ENCODE measurements at places on chromosomes 7 and 10. TPM values are rescaled to one million over a fixed set of nuclear protein-coding genes. Genes with fewer than 3 reads are reported as not detected.

GRCh38 chr7:98334081-98334480, 52.6 kb downstream of the BRI3 start:
- DNase-seq: no peak

DNA sequence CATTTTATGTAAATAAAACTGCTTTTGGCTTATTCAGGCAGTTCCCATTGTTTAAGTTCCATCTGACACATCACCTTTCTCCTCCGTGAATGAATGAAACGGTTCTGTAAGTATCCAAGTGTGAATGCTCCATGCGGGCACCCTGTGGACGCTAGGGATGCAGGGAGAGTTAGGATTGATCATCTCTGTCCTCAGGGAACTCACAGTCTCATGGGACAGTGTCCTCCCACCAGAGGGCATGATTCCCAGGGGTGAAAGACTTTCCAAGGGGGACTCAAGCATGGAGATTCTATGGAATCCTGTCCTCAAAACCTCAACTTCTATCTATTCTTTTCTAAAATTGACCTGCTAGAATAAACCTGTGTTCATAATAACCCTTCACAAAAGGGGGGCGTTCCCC, 98.8 kb downstream of the HECW1 start:
- no peak for DNase-seq

DNA sequence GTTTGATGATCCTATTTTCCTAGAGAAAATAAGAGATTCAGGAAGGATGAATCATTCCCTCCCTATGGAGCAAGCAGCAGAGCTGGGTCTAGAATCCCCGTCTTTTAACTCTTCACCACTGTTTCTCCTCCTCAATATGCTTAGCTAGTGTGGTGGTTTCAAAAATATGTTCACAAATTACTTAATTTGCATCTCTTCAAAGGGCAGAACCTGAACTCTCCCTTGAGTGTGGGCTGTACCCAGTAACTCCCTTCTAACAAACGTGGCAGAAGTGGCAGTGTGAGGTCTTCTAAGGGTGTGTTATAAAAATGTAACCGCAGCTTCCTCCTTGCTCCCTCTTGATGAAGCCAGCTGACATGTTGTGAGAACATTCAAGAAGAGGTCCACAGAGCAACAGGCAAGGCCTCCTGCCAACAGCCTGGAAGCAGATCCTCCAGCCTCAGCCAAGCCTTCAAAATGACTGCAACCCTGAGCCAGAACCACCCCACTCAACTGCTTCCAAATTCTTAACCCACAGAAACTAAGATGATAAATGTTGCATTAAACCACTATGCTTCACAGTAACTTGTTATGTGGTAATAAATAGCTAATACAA, 36.6 kb downstream of the SRPK2 start:
- DNase-seq: no peak

DNA sequence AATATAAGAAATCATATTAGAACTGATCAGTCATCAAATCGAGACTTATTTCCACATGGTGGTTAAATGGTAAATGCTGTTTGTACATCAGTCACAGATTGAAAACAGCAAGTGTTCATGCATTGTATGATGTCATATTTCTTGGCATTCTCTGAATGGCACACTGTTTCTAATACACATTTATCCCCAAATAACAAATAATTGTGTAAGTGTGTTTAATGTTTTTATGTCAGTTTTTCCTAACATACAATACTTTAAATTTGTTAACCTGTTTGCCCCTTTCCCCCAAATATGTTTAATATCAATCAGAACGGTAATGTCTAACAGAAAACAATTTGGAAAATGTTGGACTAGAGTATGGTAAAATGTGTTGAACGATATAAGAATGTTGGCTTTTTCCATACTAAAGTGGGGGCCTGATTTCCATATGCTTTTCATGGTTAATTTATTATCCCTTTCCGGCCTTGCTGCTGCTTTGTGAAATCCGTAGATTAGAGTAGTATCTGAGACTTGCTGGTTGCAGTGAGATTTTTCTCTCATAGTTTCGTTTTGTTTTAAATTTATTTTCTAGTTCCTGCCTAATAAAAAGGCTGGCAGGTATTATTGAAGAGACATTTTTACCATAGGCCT, 23.7 kb downstream of the RAB18 start:
- DNase-seq: no peak

GRCh38 chr7:107652642-107653041, 8.0 kb upstream of the SLC26A4 start:
- no peak for DNase-seq

DNA sequence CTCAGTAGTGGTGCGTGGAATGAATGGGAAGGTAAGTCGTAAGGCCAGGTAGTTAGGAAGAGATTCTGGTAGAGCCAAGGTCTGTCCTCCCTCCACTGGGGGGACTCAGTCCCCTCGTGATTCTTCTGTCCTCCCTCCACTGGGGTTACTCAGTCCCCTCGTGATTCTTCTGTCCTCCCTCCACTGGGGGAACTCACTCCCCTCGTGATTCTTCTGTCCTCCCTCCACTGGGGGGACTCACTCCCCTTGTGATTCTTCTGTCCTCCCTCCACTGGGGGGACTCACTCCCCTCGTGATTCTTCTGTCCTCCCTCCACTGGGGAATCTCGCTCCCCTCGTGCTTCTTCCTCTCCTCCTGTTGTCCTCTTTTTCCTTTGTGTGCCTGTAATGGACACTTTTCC, 125.1 kb downstream of the CELF2 start:
- DNase-seq: no peak

GRCh38 chr10:61796785-61797184, 104.7 kb upstream of the ARID5B start:
- DNase-seq: no peak

GRCh38 chr10:17586821-17587234, 30.3 kb downstream of the HACD1 start:
- no peak for DNase-seq

DNA sequence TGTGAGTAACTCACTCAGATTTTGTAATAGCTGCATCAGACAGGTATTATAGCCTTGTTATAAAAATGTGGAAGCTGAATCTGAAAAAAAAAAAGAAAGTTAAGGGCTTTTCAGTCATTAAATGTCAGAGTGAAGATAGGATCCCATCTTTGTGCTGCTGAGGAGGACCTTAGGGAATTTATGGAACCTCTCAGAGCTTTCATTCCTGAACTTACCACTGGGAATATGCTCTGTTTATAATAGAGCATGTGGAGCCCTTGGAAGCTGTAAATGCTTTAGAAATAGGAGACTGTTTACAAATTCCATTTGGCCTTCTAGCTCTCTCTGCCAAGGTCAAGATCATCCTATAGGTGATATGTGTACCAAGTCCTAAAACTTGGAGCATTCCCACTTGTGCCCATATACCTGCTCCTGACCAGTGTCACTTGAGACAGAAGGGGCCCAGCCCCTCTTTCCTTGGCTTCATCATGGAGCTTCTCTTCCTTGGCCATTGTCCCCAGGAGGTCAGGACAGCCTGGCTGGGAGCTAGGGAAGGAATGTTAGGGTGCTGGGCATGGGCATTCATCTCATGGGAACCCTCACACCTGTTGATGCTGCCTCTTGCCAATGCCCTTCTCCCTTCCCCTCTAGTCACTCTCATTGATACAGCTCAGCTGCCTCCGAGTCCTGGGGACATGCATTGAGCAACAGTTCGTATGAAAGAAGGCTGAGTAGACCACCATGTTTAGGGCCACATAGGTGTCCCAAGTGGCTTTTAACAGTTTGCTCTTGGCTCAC, 105.3 kb downstream of the LRRC18 start:
- DNase-seq: no peak

- no peak for DNase-seq
These were observed 55.3 kb upstream of the C7orf33 start for GRCh38 chr7:148535217-148535616.

GRCh38 chr10:17375936-17376584, 78.3 kb downstream of the ST8SIA6 start:
- no peak for DNase-seq

DNA sequence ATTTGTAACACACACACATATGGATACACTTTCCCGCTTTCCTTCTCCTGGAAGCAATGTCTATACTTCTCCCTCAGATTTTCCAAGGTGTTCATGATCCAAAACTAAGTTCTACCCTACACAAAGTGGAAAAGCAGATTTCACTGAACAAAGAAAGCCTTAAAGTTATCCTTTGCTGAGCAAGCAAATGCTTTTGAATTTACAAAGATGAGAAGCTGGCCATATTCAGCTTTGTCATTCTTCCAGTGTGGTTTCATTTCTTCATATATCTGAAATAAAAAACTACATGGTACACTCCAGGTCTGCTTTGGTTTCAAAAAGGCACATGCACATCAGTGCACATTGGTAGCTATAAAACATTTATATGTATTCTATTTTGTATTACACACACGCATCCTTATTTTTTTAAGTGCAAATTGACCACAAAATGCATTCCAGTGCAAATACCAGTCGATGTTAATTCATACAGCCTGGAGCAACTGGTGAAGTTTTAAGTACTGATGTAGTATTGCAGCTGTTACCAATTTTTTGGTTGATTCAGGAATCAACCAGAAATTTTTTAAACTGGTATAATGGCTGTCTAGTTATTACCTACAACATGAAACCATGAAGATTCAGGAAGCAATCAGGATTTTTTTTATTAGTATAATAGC, 65.5 kb upstream of the SRPK2 start:
- DNase-seq: no peak

DNA sequence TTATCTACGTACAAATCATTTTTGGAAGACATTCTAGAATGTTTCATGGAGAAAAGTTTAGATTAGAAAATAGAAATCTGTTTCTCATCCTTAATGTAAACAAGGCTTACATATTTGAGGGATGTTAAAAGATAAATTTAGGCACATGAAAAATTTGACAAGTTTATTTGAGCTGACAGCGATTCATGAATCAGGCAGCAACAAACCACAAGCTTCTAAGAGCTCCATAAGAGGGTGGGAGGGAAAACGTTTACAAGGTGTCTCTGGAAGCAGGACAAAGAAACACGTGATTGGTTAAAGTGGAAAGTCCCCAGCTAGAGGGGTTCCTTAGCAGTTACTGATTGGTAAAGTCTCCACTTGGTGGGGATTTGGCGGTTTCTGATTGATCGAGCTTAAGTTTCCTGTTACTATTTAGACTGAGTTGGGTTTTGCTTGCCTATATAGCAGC, 228.9 kb upstream of the PITRM1 start:
- DNase-seq: no peak

DNA sequence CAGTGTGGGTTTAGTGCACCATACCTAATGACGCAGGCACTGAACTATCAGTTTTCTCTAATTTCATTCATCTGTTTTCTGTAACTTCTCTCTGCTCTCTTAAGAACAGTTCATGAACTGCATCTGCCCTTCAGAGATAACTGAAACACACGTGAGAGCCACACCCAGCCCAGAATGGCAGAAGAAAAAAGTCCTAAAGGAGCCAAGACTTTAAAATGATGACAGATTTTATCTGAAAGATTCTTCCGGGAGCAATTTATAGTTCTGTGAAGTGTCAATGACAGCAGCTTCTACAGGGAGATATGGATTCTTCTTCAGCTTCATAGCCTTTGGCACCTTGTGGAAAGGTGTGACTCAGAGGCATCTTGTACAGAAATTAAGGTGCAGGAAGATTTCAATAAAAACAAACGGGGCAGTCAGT, 211.5 kb upstream of the SLC26A5 start:
- no peak for DNase-seq

DNA sequence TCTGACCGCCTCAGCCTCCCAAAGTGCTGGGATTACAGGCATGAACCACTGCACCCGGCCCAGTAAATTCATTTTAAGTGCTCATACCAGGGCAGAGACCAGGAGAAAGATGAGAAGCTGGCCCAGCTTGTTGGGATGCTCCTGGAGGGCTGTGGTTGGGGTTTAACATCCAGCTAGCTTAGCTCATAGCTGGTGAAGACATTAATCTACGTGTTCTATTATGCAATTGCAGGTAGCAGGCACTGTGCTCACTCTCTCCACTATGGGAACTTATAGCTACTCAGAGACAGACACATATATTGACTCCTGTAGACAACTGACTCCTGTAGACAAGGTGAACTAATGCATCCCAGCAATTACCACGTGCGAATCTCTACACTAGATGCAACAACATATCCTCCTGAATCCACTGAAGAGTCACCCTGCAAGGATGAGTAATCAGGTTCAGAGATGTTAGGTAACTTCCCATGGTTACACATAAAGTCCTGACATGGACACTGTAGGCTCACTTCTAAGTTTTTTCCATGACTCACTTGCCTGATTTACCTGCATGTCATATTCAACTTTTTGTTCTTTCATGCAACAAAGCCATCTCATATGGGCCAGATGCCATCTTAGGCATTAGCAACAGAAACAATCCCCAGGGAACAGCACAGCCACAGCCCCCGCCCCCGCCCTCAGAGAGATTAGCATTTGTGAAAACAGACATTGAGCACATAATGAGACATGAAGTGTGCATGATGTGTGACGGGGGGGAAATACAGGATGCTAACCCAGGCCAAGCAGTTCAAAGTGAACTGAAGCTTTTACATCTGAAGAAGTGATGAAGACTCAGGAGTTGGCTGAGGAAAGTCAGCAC, 37.2 kb downstream of the ERLIN1 start:
- no peak for DNase-seq

GRCh38 chr10:90417476-90418210, 440.2 kb downstream of the HTR7 start:
- no peak for DNase-seq

- no peak for DNase-seq
These were observed 38.9 kb downstream of the HK1 start for GRCh38 chr10:69317175-69317604.

DNA sequence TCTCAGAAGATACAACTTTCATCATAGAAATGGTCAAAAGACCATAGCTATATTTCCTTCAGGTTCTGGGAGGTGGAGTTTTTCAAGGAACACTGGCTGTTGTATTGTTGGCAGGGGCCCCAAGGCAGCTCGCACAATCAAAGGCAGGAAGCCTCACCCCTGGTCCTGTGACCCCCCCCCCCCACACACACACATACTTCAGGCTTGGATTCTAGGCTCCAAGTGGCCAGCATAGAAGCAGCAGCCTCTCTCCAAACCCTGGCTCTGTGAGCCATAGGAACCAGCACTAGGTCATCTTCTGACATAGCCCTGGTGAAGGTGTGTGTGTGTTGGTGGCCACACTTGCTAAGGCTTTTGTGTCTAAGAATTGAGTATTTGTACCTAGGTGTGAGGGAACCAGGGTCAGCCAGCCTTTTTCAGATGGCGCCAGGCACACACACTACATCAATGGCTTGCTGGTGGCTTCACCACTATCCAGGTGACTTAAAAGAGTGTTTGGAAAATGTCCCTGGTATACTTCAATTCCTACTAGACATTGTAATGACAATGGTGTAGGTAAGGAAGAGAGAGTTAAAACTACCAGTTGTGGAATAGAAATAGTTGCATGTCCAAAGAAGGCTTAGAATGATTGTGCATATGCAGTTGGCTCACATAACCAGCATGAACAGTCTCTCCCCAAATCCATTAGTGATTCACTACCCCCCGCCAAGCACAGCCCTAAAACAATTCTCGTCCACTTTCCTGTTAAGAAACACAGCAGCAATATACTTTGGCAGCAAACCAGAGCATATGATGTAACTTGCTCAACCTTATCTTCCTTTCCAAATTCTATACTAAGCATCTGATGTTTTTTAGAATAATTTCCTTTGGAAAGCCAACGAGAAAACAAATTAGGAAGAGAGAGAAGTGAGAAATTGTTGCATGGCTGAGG, 91.3 kb downstream of the AVL9 start:
- peak; percentile 90 for DNase-seq

Gene NUTM2E
- total RNA-seq: 0.07 TPM

Gene NME8
- not detected for total RNA-seq

Gene LRRC18
- total RNA-seq: not detected

Gene URGCP
- 23.9 TPM for total RNA-seq

Gene STEAP1B
- 53.2 TPM for total RNA-seq

Gene CHST15
- total RNA-seq: 36.3 TPM

Gene IRF5
- total RNA-seq: 0.18 TPM

Gene MALRD1
- not detected for total RNA-seq

Gene ENTPD1
- 5.7 TPM for total RNA-seq

Gene HABP2
- total RNA-seq: not detected

Gene FAM25C
- not detected for total RNA-seq

Gene STEAP4
- total RNA-seq: not detected

Gene BTAF1
- total RNA-seq: 36.5 TPM

Measured in pulmonary artery endothelial cell (primary cell).